Smooth muscle cell of the umbilical artery (primary cell): ENCODE measurements at places on chromosomes 2 and 18. TPM values are rescaled to one million over a fixed set of nuclear protein-coding genes. Genes with fewer than 3 reads are reported as not detected.

The FBXO48 gene
- total RNA-seq: 0.30 and 0.37 TPM in 2 replicates

The LANCL1 gene
- 35.9 and 47.9 TPM in 2 replicates for total RNA-seq

The RND3 gene
- 325 and 420 TPM in 2 replicates for total RNA-seq

The ABCA12 gene
- 0.28 and 0.30 TPM in 2 replicates for total RNA-seq

The EMX1 gene
- not detected in 2 replicates for total RNA-seq

The EMILIN1 gene
- 394 and 462 TPM in 2 replicates for total RNA-seq

The POTEC gene
- not detected in 2 replicates for total RNA-seq

The CD302 gene
- 2.4 and 3.0 TPM in 2 replicates for total RNA-seq

The TUBA3E gene
- total RNA-seq: 0.09 TPM in 1 of 2 replicates, not detected in the other

The PLCL1 gene
- 1.5 and 2.2 TPM in 2 replicates for total RNA-seq

The CDH19 gene
- not detected in 2 replicates for total RNA-seq

The CHRNA1 gene
- 0.23 and 1.5 TPM in 2 replicates for total RNA-seq

The FKBP1B gene
- 4.7 and 6.2 TPM in 2 replicates for total RNA-seq
